ENCODE measurements at places on chromosomes 5 and 9.
A peak's percentile ranks its signal among the peaks of the same experiment; 100 is the strongest.

- no peak for DNase-seq
Measured at GRCh38 chr5:74499256-74500050, 141.1 kb downstream of the ENC1 start.

- no peak for DNase-seq
Measured at GRCh38 chr5:10621832-10622231, 58.0 kb downstream of the ANKRD33B start.

DNA sequence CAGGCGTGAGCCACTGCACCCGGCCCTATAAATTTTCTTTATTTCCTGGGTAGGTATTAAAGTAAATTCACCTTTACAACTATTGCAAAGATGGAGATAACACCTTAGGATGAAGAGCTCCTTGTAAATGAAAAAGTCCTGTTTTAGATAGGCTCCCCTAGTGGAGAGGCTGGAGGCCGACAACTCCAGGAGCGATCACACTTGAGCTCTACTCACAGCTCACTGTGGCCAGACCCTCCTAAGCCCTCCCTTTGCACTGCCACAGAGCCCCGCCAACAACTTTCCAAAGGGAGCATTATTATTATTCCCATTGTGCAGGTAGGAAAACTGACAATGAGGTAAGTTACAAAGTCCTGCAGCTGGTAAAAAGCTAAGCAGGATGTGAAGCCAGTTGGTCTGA is 139.1 kb upstream of the ERCC6L2 start:
- DNase-seq = peak; percentile 21

GRCh38 chr9:30293231-30293630 is 2091.2 kb upstream of the ACO1 start:
- no peak for DNase-seq

DNA sequence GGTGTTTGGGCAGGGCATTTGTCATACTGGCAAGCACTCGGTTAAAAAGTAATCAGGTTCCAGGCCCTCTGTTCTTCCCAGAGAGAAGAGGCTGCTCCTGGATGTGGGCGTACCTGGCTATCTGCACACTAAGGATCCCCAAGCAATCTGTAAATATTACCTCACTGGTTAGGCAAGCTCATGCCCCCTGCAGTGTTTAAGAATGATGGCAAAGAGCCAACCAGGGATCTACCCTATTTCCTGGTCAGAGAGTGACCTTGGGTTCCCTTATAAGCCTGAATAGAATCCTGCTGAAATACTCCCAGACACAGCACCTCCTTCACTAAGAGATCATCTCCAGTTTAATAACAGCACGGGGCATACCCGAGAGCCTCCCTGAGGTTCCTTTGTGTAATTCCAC is 181.2 kb downstream of the PIK3R1 start:
- DNase-seq = no peak

DNA sequence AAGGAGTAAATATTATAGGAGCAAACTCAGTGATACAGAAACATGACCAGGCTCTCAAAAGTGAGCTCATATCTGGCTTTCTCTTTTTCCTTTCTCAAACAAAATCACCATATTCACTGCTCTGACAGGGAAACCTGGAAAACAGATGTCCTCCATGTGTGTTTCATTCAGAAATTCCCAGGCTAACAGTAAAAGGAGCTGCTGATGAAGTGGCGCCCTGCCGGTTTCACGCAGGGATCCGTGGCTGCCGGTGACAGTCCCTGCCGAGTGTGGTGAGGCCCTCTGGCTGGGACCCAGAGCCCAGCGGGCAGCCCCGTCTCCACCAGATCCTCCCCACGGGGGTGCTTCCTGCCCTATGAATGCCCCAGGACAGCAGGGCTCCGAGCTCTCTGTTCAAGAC is 208.1 kb downstream of the GNA14 start:
- DNase-seq = peak; percentile 26

- DNase-seq = peak; percentile 3
Measured at GRCh38 chr5:103894882-103895281, 332.3 kb upstream of the NUDT12 start.

- DNase-seq = no peak
Measured at GRCh38 chr5:178398901-178399700, 166.5 kb upstream of the PHYKPL start.

DNA sequence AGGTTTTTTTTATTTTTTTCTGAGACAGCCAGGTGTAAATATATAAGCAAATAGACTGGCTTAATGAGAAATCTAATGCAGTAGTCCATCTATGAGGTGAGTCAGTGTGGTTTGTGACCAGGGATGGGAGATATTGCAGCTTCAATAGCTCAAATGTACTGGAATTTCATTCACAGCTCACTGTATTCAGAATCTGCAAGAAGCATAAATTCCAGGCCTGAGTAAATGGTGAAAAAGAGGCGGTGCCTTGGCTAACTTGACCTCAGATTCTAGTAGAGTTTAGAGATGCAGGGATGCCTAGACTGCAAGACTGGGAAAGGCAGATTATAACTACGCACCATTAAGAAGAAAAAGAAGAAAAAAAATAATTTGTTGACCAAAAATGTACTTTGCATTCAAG is 151.9 kb upstream of the SMC2 start:
- DNase-seq = peak; percentile 17

Data from iris pigment epithelial cell (primary cell).